Fibroblast of lung (primary cell): ENCODE measurements at places on chromosomes 13 and 19.

- DNase-seq, result peak; percentile 74
- peaks cover 2% of the 10 kb centered on the region for H3K4me1 ChIP-seq
- no peaks in the 10 kb centered on the region for H3K27me3 ChIP-seq
- no peaks in the 10 kb centered on the region for H3K36me3 ChIP-seq
- peak overlapping the region; percentile 34 for H3K27ac ChIP-seq
- no peak overlapping the region for H3K4me3 ChIP-seq
Measured at GRCh38 chr13:107835339-107836018, 379.9 kb downstream of the LIG4 start.

DNA sequence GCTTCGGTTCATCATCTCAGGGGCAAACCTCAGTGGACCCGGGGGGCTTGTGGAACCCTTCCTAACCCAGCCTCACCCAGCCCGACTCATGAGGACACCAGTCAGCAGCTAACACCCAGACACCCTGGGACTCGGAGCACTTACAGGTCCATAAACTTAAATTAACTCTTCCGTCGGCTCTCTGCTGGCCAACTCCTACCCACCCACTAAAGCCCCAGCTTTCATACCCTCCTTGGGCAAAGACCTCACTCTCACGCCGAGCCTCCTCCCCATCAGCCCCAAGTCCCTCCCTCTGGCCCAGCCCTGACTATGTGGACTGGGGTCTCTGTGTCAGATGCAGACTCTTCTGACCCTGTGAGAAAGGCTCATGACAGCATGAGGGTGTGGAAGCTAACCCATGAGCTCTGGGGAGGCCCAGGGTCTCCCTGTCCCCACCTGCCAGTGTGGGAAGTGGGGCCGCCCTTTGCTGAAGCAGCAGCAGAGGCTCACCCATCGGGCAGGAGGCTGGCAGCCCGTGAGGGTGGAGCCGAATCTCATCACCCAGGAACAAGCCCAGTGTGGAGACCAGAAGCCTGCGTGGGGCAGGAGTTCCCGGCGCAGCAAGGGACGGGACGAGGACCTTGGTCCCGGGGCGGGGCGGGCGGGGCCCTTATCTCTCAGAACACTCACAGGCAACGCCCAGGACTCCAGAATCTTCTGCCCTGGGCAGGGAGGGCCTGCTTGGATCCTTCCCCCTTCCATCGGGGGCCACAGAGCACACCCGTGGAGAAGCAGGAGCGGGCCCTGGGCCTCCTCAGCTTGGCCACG lies 19.8 kb downstream of the TCF3 start:
- no peaks in the 10 kb centered on the region for H3K27me3 ChIP-seq
- no peaks in the 10 kb centered on the region for H3K4me1 ChIP-seq
- no peak for DNase-seq
- H3K36me3 ChIP-seq, result peaks cover 13% of the 10 kb centered on the region
- H3K27ac ChIP-seq, result no peak overlapping the region
- no peak overlapping the region for H3K4me3 ChIP-seq

DNA sequence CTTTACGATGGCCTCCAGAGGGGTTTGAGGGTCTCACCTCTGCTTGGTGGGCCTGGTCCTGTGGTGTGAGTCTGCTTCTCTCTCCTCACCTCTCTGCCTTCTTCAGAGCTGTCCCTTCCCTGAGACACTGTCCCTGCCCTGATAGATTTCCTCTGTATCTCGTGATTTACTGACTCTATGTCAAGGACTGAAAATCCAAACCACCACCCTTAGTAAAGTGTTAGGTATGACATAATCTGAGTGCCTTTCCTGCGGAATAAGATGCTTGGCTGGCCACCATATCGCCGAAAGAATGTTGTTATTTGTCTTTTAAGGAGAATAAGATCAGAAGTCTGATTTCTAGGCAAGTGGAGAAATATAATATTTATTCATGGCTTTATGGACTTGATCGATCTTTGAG lies 7.2 kb downstream of the SLC25A15 start:
- no peaks in the 10 kb centered on the region for H3K4me1 ChIP-seq
- H3K27me3 ChIP-seq, result no peaks in the 10 kb centered on the region
- no peak overlapping the region for H3K27ac ChIP-seq
- DNase-seq, result no peak
- H3K4me3 ChIP-seq, result no peak overlapping the region

- DNase-seq, result no peak
- peak overlapping the region; percentile 68 for H3K4me3 ChIP-seq
- peak overlapping the region; percentile 67 for H3K27ac ChIP-seq
- no peaks in the 10 kb centered on the region for H3K27me3 ChIP-seq
- H3K36me3 ChIP-seq, result peaks cover 4% of the 10 kb centered on the region
- H3K4me1 ChIP-seq, result peaks cover 10% of the 10 kb centered on the region
Measured at GRCh38 chr19:14495672-14496028, 277 bp downstream of the GIPC1 start.

DNA sequence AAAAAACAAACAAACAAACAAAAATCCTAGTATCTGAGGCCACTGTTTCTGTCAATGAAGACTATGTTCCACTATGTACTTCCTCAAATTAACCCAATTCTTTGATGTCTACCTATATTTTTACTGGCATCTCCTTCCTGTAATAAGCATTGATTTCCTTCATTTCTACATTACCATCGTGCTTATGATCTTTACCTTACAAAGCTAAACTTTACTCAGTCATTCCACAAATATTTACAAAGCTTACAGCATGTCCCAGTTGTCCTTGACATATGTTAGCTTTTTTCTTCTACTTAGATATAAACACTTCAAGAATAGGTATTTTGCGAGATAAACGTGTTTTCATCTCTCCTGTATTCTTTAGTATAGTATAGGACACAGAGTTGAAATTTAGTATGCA lies 1090.9 kb downstream of the PCDH9 start:
- H3K27ac ChIP-seq, result no peak overlapping the region
- DNase-seq, result no peak
- H3K27me3 ChIP-seq, result no peaks in the 10 kb centered on the region
- H3K4me1 ChIP-seq, result no peaks in the 10 kb centered on the region
- H3K4me3 ChIP-seq, result no peak overlapping the region

DNA sequence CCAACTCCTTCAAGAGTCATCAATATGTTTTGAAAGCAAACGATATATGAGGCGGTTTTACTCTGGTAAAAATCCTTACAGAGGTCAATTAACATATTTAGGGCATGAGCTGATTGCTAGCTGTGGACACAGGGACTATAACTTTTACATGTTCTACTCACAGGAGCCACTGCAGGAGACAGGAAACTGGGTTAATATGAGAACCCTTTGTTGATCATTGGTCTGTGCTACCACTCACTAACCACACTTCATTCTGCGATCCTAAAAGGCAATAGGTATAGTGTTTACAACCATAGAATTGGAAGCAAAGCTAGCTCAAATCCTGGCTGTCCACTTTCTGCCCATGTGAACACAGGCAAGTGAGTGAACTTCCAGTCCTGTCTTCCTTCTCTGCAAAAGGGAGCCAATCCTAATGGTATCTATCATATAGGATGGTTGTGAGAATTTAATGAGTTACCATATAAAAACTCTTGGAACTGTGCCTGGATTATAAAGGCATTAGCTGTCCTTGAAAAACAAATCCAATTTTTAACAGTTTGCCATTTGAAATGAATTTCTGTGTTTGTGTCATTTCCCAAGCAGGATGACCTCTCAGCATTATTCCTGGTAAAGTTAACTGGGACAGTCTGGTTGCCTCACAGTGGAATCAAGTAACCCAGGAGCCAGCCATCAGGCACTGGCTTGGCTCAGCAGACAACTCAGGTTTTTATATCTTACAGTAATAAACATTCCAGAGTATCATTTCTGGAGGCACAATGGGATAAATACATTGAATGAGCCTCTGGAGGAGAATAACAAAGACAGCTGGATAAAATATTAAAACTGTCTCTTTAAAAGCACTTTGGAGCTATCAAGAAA lies 29.8 kb upstream of the RAP2A start:
- no peak overlapping the region for H3K27ac ChIP-seq
- no peaks in the 10 kb centered on the region for H3K36me3 ChIP-seq
- H3K4me3 ChIP-seq, result no peak overlapping the region
- DNase-seq, result no peak
- no peaks in the 10 kb centered on the region for H3K27me3 ChIP-seq
- no peaks in the 10 kb centered on the region for H3K4me1 ChIP-seq
